Bronchial epithelial cell (primary cell): ENCODE measurements at places on chromosomes 5 and 9. TPM values are rescaled to one million over a fixed set of nuclear protein-coding genes. Genes with fewer than 3 reads are reported as not detected.

Gene CCNI2
- 0.26 TPM in 1 of 2 replicates, not detected in the other for total RNA-seq

Gene CCNJL
- 4.2 and 4.4 TPM in 2 replicates for total RNA-seq

Gene TAF1L
- total RNA-seq, result under 0.01 TPM in 1 of 2 replicates, not detected in the other

Gene FBN2
- total RNA-seq, result 26.1 and 49.0 TPM in 2 replicates

Gene SLC1A3
- 1.7 and 3.4 TPM in 2 replicates for total RNA-seq

Gene CMBL
- 0.51 and 6.1 TPM in 2 replicates for total RNA-seq

Gene BTNL3
- not detected in 2 replicates for total RNA-seq

Gene CCDC180
- total RNA-seq, result under 0.01 and 0.13 TPM in 2 replicates

Gene PCDHB8
- total RNA-seq, result under 0.01 TPM in 2 replicates

Gene PCDHGB2
- under 0.01 and 0.26 TPM in 2 replicates for total RNA-seq

Gene CXCL14
- 0.26 and 1.3 TPM in 2 replicates for total RNA-seq

Gene ADAMTSL2
- total RNA-seq, result not detected in 2 replicates

DNA sequence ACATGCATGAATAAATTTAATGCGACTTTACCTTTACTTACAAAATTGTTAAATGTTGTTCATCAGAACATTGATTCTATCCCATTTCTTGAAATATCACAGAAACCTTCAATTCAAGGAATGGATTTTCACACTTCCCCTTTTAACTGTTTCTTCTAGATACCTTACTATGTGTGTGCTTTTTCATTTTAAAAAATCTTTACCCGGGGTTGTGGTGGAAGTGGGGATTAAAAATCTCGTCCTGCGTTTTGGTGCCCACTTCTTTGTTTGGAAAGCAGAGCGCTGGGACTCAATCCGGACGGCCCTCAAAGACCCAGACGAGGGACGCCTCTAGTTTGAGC lies 5.8 kb upstream of the MEF2C start:
- DNase-seq, result no peak

- no peak for DNase-seq
Measured at GRCh38 chr9:19995619-19996018, 206.8 kb upstream of the SLC24A2 start.

GRCh38 chr5:9781890-9782289 lies 151.7 kb upstream of the TAS2R1 start:
- no peak for DNase-seq

- DNase-seq, result no peak
Measured at GRCh38 chr5:173672891-173673290, 56.4 kb upstream of the BOD1 start.

DNA sequence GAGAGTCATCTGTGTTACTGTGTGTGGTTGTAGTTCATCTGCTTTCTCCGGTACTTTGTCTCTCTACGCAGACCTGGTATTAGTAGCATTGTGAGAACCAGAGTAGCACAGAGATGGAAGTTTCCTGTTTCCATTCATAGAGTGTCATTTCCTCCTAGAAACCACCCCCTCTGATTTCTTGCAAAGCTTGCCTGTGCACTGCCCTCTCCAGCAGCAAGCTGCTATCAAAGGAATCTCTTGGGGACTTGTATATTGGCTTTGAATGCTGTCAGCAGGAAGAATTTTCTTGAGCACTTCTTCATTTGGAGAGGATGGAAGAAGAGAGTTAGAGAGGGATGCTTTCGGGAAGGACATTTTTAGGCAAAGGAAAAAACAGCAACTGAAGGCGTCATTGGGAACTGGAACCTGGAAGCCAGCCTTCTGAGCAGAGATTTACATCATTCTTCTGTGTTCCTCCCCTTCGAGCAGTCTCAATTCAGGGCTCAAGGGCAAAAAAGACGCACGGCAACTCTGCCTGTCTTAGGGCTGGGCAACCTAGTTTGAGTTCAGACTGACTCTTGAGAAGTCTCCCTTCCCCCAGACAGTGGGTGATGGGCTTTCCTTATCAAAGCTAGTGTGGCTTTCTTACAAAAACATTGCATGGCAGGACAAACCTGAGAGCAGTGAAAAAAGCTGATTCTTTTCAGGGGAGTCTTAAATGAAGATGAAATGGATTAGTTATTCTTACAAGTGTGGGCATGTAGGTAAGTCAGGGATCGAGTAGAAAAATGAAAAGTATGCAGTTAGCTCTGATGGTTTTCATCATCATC lies 226.3 kb downstream of the AOPEP start:
- DNase-seq, result peak; percentile 80

GRCh38 chr9:6052293-6052919 lies 37.0 kb upstream of the RANBP6 start:
- DNase-seq, result peak; percentile 84

- no peak for DNase-seq
Measured at GRCh38 chr5:111792471-111793058, 35.6 kb upstream of the NREP start.

DNA sequence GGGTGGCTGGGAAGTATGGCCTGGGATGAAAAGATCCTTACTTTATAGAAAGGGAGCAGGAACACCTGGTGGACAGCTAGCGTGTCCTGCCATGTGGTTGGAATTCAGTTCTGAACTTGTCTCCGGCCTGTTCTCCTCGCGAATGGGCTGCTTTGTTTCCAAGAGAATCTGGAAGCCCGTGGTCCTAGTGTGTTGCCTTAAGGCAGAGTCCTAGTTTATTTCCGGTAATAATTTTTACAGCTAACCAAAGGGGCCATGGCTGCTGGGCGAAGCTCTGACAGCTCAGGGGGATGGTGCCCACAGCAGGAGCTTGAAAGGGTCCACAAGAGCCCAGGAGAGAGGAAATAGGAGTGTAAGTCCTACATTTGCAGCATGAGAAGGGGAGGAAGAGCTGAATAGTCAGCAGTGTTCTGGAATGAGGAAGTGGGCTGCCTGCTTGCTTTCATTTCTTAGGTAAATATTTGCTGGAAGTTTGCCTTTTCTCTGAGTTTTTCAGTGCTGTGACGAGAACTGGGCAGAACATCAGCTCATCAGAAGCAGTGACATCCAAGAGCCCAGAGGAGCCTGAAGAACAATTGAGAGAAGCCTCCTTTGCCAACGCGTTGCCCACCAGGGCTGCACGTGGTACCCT lies 13.1 kb upstream of the IGFBPL1 start:
- peak; percentile 59 for DNase-seq

- no peak for DNase-seq
Measured at GRCh38 chr5:158754018-158754514, 345.6 kb downstream of the EBF1 start.

GRCh38 chr5:172911976-172912375 lies 47.2 kb upstream of the RPL26L1 start:
- no peak for DNase-seq

DNA sequence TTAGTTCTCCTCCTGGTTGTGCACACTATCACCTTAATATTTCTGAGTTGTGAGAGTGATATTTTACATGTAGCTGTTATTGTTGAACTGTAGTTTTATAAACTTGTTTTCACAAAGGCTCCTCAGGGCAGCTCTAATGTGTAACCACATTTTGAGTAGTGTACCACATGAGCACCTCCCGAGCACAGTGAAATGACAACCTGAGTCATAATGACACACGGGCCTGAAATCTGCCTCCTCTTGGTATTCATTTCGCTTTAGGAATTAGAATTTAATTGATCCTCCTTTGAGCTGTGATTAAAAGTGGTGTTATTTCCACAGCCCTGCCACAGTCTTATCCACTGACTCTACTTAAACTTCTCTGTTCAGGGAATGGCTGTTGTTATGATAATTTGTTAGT lies 7.9 kb downstream of the MTRR start:
- peak; percentile 70 for DNase-seq

DNA sequence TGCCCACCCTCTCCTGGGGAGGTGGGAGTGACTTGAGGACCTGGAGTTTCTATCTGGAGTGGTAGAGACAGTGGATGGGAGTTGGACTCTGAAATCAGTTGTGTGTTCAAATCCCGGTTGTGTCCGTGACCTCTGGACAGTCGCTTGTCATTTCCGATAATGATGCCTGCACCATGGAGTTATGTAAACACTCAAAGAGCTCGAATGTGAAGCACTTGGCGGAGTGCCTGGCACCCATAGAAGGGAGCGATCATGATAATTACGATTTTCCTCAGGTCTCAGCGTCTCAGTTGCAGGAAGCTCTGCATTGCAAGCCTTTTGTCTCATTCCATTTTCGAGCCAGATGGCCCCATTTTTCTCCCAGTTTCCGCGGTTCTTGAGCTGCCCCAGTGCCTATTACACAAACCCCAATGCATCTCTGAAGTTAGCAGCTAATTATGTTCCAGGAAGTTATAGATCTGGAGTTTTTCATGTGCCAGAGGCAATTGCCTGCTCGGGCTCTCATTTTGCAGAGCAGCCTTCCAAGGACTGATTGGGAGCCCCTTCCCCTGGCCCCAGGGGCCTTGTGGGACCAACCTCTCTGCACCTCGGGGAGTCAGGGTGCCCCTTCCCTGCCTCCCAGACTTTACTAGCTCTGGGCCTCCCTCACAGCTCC lies 175.5 kb upstream of the MVB12B start:
- no peak for DNase-seq

GRCh38 chr9:113955076-113955752 lies 79.1 kb downstream of the ZNF618 start:
- DNase-seq, result no peak

DNA sequence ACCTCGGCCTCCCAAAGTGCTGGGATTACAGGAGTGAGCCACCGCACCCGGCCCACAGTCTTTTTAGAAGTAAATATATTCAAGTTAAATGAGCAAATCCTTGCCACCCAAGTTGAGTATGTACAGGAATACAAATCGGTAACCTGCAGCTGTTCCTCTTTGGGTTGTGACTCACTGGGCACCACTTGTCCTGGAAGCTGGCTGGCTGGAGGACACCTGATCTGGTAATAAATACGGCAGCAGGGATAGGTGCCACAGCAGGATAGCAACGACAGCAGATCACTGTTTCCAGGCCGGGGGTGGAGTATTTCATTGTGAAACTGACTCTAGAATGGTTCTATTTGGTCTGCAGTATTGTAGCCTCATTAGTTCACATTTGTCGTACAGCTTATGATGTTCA lies 35.7 kb upstream of the SLC36A2 start:
- DNase-seq, result peak; percentile 38

DNA sequence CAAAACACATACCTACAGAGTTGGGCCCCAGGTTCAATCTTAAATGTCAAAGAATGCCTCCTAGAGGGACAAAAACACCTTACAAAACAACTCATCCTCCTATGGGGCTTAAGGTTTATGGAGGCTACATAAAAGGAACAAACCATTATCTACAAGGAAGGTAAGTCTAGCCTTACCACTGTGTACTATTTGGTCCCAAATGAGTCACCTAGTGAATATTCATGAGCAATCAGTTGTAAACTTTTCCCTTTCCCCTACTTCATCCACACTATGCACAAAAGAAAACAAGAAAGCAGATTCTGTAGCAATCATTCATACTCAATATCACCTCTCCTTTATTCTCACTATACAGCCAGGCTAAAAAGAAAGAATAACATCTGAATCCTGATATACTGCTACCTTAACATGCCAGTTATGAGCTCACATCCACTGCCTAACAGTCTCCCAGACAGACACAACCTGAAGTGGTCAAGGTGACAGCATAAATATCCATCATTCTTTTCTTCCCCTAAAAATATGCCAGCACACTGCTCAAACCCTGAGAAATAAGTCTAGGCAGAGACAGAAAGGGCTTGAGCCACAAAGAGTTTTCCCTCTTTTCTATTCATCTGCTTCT lies 6.2 kb downstream of the OXCT1 start:
- peak; percentile 48 for DNase-seq

- no peak for DNase-seq
Measured at GRCh38 chr5:16076657-16077056, 102.9 kb downstream of the MARCHF11 start.

GRCh38 chr5:125269926-125270325 lies 523.5 kb upstream of the ZNF608 start:
- no peak for DNase-seq

GRCh38 chr9:18437315-18438201 lies 36.4 kb upstream of the ADAMTSL1 start:
- DNase-seq, result no peak

- no peak for DNase-seq
Measured at GRCh38 chr9:73806876-73807275, 655.2 kb downstream of the ANXA1 start.

DNA sequence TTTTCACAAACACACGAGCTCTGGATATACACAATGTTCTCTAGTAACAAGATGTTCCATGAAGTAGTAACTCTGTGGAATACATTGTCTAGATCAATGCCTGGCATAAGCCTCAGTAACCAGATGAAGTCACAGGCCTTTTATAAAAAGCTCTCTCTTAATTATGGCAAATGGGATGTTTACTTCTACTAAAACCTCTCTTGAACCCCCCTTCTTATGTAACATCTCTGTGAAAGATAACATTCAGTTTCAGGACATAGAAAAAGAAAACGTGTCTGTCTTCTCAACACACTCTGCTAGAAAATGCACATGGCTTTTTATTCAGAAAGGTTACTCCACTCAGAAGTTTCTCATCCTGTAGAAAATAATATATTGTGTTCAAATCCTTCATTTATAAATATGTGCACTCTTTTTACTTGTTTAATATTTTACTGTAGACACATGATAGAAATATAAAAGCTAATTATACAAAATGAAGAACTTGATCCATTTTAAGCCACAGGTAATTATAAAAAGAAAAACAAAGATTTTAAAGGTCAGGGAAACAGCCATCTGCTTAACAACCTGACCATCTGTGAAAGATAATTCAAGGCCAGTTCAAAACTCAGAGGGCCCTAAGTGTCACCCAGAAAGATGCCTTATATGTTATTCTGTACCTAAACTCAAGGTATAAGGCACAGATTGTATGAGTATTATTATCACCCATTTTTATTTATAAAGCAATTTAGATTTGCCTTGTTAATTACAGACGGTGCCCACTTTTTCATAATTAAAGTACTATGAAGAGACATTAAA lies 812.0 kb downstream of the CDH18 start:
- DNase-seq, result no peak

DNA sequence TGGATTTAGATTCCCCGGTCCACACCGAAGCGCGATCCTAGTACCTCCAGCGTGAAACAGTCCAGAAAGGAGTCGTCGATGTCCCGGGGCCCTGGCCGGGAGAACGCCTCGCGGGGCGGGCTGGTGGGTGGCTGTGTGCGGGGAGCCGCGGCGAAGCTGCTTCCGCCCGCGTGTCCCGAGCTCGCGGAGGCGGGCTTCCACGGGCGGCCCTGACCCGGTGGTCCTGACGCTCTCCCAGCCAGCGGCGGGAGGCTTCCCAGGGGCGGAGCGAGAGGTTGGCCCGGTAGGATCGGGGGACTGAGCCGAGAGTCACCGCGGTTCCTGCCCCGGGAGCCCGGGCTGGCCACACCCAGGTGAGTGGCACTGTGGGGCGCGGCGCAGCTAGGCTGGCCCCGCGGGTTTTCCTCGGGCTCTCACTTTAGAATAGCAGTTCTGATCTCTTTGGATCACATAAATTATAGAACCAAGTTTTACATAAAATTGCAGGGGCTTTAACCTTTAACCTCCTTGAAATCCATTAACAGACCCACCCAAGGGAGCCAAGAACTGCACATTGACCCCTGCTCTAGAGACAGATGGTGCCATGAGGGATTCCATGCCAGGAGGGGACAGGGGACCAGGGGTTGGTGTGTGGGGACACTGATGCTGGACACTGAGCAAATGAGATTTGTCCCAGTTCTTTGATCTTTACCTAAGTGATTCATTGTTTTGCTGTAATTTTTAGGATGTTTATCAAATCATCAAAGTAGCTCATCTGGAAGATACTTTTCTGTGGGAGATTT lies 29.2 kb upstream of the IL31RA start:
- peak; percentile 3 for DNase-seq
